Effector CD8-positive, alpha-beta T cell (primary cell): ENCODE measurements at places on chromosomes 7 and 10.

DNA sequence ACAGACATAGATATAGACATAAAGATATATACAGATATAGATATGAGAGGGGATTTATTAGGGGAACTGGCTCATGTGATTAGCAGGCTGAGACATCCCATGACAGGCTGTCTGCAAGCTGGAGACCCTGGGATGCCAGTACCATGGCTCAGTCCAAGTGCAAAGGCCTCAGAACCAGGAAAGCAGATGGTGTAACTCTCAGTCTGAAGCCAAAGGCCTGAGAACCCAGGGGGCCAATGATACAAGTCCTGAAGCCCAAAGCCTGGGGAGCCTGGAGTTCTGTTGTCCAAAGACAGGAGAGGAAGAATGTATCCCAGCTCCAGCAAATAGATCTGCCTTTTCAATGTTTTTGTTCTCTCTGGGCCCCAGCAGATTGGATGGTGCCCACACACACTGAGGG lies 5.5 kb downstream of the NCOA4 start:
- DNase-seq: no peak

- no peak for DNase-seq
Measured at GRCh38 chr10:44051584-44052385, 333.1 kb downstream of the CXCL12 start.

- no peak for DNase-seq
Measured at GRCh38 chr10:340646-341045, 205.4 kb downstream of the ZMYND11 start.

GRCh38 chr10:35447693-35448407 lies 111.5 kb downstream of the CCNY start:
- DNase-seq: no peak
